Calu3 (cell line): ENCODE measurements at places on chromosomes 7 and 10. TPM values are rescaled to one million over a fixed set of nuclear protein-coding genes. Genes with fewer than 3 reads are reported as not detected.

The TEX36 gene
- total RNA-seq, result not detected in 2 replicates

DNA sequence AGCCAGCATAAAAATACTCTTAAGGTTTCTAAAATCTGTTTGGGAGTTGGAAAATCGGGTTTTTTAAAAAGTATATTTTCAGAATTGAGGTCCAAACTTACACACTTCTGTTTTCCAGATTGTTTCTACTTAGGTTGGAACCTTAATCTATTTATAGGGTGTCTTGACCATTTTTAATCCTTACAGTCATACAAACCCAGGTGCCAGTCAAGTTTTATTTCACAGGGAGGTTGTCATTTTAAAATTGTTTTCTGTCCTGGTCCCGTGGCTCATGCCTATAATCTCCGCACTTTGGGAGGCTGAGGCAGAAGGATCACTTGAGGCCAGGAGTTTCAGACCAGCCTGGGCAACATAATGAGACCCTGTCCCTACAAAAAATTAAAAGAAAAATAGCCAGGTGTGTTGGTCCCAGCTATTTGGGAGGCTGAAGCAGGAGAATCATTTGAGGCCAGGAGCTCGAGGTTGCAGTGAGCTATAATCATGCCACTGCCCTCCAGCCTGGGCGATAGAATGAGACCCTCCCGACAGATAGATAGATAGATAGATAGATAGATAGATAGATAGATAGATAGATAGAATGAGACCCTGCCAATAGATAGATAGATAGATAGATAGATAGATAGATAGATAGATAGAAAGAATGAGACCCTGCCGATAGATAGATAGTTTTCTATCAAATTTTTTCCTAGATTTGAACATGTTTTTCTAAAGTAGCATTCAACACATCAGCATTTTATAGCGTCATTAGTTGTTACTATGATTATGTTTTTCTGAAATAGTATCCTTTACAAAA is 47.3 kb upstream of the NCF1 start:
- DNase-seq, result no peak

DNA sequence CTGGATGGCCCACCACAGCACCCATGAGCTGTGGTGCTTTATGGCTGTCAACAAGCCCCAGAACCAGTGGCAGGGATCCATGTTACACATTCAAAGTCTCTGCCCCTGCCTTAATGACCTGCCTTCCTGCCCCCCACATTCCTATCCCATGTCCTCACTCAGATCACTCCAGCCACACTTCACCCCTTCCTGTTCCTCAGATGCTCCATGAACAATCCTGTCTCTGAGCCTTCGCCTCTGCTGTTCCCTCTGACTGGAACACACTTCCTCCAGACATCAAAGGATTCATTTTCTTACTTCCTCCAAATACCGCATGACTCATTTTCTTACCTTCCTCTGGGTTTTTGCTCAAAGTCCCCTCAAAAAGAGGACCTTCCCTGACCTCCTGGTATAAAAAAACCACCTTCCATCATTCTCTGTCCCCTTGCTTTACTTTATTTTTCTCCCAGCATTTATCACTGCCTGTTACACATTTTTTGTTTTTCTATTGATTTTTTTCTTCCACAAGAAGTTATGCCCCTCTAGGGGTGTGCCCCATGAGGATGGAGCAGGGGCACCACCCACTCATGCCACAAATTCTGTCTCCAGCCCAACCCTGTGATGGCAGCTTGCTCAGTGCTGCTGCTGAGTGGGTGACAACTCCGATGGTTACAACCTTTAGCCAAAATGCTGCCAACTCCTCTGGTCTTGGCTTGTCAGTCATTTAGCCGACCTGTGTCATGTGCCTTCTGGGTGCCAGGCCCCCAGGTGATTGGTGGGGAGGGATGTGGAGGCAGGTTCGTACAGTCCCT is 18.2 kb downstream of the COL13A1 start:
- no peak for DNase-seq

GRCh38 chr10:30819341-30820181 is 190.0 kb upstream of the LYZL2 start:
- DNase-seq, result no peak

DNA sequence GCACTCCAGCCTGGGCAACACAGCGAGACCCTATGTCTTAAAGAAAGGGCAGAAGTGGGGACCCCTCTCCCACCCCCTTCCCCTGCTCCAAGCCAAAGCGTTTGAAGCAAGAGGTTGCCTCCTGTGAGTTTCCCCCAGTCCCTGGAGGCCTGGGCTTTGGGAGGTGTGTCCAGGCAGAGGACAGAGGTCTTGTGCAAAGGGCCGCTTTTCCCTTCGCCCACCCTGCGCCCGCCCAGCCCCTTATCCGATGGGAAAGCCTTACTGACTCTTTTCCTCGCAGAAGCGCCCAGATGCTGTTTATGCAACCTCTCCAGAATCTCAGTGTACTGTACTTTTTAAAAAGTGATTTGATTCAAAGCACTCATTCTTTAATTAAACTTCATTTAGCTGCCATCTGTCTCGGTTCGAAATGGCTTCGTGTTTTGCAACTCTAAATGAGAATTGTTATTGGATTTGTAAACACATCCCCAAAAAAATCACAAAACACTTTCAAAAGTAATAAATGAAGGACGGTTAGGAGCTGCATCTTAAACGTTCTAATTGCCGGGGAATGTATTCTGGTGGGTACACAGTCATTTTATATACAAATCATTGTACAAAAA is 50.5 kb upstream of the GTF2I start:
- no peak for DNase-seq

DNA sequence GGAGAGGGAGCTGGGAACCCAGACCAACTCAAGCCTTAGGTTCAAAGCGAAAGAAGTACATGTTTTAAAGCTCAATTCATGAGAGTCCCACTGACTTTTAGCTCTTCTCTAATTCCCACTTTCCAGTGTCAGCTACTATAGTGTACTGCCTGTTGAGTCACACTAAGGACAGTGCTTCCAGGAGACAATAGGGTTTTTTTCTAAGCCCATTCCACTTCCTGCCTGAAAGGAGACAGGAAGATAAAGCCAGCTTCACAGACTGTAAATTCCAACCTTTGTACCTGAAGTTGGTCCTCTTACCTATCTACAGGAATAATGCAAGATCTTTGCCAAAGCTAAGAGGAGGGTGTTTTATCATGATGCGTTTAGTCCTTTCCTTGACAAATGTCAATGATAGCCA is 4.4 kb downstream of the MSRB2 start:
- DNase-seq, result no peak

GRCh38 chr7:37035631-37036030 is 311.3 kb upstream of the AOAH start:
- DNase-seq, result no peak

The SH2D4B gene
- 0.24 TPM in 1 of 2 replicates, not detected in the other for total RNA-seq

DNA sequence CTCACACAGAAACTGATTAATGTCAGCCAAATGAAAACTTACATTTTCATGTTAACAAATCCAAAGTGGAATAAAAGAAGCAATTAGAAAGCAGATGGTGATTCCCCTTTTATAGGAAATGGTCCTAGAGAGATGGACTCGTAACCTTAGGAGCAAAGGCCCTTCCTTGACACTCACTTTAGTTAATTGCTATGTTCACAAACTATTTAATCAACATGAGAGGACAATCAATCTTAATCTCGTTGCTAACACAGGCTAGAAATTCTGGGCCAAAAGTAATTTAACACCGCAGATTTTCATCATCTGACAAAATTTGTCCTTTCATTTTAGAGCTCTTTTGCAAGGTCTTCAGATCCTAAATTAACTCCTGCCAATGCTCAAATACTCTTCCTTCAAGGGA is 64.0 kb upstream of the DNAJB12 start:
- no peak for DNase-seq

DNA sequence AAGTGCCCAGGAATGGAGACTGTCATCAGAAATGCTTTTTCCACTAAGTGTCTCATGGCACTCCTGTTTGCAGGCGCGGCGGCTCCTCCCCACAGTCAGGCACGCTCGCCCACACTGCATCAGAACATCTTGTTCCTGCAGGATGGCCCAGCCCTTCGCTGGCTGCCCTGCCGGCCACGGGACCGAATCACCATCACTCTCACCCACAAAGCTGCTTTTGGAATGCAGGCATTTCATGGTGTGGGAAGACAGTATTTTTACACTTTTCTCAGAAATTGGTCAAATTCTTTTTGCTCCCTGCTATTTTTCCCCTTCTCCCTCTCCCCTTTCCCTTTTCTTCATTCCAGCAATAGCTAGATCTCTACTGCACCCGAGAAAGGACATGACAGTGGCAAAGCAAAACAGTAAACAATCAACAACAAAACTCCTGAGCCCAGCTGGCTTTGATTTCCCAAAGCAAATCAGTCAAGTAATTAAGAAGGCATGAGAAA is 176.1 kb upstream of the TNS3 start:
- no peak for DNase-seq

DNA sequence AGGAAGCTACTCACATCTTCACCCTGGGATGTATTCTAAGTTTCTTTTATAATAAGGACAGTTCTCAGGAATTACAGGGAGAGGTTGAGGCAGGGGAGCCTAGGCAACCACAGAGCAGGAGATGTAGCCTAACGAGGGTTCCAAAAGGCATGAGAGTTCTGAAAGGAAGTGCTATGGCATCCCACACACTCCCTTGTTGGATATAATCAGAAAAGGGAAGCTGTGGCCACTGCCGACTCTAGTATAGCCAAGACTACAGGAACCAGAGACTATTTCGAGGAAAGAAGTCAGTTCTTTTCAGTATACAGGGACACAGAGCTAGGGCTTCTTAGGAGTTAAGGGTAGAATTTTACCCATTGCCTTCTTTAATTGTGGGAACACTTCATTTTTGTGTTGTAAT is 11.0 kb downstream of the PRR15 start:
- DNase-seq, result no peak

The LRRC4 gene
- not detected in 2 replicates for total RNA-seq
